Glutamatergic neuron (in vitro differentiated cells): ENCODE measurements at places on chromosomes 4 and X. TPM values are rescaled to one million over a fixed set of nuclear protein-coding genes. Genes with fewer than 3 reads are reported as not detected.

DNA sequence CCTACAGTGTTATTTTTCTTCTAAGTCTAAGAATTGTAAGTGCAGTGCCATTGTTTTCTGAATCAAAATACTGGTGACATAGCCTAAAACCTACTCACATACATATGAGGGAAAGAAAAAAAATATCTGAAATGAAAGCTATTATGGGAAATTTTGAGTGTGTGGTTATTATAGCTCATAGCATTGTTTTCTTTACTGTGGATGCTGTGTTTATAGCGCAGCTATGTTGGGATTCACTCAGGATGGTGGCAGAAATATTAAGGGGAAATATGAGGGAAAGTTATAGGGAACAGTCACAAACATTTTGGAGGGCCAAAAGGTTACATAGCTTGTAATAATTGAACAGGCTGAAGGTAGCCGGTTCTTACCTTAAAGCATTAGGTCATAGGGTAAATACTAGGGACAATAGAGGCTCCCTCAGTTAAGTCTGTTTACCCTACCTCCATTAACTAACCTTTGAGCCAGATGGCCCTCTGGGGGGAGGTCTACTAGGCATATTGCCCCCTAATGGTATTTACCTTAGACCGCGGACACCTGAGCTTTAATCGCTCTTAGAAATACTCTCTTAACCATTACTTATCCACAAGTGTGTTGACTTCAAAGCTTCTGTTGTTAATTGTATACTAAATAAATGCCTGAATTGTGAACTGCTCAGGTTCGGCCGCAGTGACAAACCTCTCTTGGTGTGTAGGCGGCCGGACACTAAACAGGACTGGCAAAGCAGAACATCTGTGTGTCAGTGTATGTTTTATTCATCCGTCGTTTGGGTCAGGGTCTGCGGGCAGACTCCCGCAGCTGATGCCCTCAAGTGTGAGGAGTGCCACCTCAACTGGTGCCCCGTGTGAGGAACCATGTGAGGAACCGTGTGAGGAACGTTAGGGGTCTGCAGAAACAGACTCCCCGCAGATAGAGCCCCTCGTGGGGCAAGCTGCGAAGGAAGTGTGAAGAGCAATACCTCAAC, 21.3 kb upstream of the SULT1B1 start:
- H3K27me3 ChIP-seq = no peaks in the 10 kb centered on the region
- H3K4me1 ChIP-seq = peaks cover 5% of the 10 kb centered on the region
- no peak overlapping the region for H3K4me3 ChIP-seq
- no peaks in the 10 kb centered on the region for H3K36me3 ChIP-seq
- H3K27ac ChIP-seq = no peak overlapping the region
- no peak for DNase-seq

DNA sequence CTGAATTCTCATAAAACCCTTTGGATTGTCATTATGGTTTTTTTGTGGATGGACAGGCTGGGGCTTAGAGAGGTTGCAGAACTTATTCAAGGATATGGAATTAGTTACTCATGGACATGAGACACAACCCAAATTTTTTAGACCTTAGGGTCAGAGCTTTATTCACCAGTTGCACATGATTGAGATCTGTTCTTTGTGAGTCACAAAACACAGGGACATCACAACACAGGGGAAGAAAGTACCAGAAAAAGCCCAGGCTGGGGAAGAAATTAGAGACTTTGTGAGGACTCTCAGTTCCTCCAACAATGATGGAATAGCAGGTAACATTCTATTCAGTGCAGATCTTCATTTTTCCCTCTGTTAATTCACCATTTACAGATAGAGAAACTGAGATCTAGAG, 602.4 kb upstream of the CPEB2 start:
- no peak overlapping the region for H3K4me3 ChIP-seq
- no peaks in the 10 kb centered on the region for H3K36me3 ChIP-seq
- H3K27me3 ChIP-seq = no peaks in the 10 kb centered on the region
- DNase-seq = no peak
- no peak overlapping the region for H3K27ac ChIP-seq

FGF16 gene
- not detected for total RNA-seq

SMARCAD1 gene
- total RNA-seq = 74.8 TPM

- peak; percentile 16 for DNase-seq
- H3K4me3 ChIP-seq = no peak overlapping the region
- peaks cover 8% of the 10 kb centered on the region for H3K4me1 ChIP-seq
Measured at GRCh38 chrX:110257889-110258288, 60.0 kb downstream of the AMMECR1 start.

DNA sequence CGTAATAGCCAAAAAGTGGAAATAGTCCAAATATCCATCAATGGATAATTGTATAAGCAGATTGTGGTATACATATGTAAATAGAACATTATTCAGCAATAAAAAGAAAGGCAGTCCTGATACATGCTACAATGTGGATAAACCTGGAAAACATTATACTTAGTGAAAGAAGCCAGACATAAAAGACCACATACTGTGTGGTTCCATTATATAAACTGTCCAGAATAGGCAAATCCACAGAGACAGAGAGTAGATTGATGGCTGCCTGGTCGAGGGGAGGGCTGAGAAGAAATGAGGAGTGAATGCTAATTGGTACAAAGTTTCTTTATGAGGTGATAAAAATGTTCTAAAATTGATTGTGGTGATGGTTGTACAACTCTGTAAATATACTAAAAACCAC, 397.4 kb upstream of the RPS6KA3 start:
- H3K4me3 ChIP-seq = no peak overlapping the region
- no peak overlapping the region for H3K27ac ChIP-seq
- no peaks in the 10 kb centered on the region for H3K4me1 ChIP-seq
- H3K27me3 ChIP-seq = no peaks in the 10 kb centered on the region
